ENCODE measurements at places on chromosomes 11 and 22.

DNA sequence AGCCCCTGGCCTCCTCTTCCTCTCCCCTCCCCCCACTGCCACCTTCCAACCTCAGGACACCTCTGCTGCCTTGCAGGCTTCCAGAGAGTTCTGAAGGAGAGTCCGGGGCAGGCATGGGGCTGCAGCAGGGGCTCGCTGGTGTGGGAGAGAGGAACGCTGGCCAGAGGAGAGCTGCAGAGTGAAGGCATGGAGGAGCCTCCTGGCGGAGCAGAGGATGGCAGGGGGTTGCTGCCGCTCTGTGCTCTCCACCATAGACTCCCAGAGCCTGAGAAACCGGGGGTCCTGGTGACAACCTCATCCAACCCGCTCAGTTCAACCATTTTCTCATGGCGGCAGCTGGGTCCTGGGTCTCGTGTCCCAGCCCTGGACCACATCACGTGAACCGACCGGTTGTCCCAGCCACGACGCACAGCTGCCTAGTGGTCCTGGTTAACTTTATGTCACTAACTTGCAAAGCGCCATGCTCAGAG is 17.5 kb downstream of the MRGPRG start:
- no peak for DNase-seq

GRCh38 chr11:46471943-46472661 is 80.5 kb upstream of the CHRM4 start:
- no peak for DNase-seq

- no peak for DNase-seq
Observed at GRCh38 chr11:22635689-22636088, 10.1 kb upstream of the FANCF start.

DNA sequence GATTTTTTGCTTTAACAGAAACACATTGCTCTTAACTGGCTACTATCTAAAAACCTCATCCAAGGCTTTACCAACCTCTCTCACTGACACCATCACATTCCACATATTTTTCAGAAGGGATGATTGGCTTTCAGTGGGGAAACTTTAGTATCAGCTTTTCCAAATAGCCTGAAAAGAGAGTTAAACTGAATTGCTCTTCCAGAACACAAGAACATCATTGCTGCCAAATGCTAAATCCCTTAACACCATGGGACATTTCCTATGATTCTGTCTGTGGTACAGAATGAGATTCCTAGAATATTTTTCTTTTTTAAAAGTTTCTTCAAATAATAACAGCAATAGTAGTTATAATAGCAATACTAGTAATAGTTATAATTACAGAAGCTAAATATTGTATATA is 45.4 kb downstream of the SOX6 start:
- DNase-seq, result no peak

GRCh38 chr22:50544746-50545253 is 899 bp upstream of the KLHDC7B start:
- DNase-seq, result no peak

- DNase-seq, result no peak
Observed at GRCh38 chr11:40188848-40189247, 1270.6 kb downstream of the LRRC4C start.

DNA sequence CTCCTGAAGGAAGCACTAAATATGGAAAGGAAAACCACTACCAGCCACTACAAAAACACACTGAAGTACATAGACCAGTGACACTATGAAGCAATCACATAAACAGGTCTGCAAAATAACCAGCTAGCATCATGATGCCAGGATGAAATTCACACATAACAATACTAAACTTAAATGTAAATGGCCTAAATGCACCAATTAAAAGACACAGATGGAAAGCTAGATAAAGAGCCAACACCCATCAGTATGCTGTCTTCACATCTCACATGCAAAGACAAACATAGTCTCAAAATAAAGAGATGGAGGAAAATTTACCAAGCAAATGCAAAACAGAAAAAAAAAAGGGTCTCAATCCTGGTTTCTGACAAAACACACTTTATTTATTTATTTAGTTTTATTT is 171.7 kb downstream of the TTC28 start:
- no peak for DNase-seq

GRCh38 chr22:46293577-46294260 is 3.0 kb upstream of the GTSE1 start:
- DNase-seq, result no peak

- no peak for DNase-seq
Observed at GRCh38 chr11:79525257-79525656, 84.4 kb upstream of the TENM4 start.

- no peak for DNase-seq
Observed at GRCh38 chr11:105456950-105457349, 152.9 kb upstream of the GRIA4 start.

GRCh38 chr22:49373801-49374226 is 453.9 kb downstream of the BRD1 start:
- no peak for DNase-seq

DNA sequence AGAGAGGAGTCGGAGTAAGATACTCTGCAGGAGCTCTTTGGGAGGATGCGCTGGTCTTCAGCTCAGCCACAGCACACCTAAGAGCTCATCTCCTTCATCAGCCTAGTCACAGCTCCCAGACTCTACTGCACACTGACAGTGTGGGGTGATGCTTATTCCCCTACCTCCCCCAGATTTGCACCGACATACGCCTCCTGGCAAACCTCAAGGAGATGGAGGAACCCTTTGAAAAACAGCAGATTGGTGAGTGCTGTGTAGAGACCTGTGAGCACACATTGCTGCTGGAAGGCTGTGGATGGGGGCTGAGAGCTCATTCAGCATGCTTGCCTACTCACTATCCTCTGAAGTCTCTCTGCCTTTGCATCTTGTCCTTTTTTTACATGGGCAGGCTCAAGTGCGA is 9.3 kb upstream of the SGSM3 start:
- no peak for DNase-seq

DNA sequence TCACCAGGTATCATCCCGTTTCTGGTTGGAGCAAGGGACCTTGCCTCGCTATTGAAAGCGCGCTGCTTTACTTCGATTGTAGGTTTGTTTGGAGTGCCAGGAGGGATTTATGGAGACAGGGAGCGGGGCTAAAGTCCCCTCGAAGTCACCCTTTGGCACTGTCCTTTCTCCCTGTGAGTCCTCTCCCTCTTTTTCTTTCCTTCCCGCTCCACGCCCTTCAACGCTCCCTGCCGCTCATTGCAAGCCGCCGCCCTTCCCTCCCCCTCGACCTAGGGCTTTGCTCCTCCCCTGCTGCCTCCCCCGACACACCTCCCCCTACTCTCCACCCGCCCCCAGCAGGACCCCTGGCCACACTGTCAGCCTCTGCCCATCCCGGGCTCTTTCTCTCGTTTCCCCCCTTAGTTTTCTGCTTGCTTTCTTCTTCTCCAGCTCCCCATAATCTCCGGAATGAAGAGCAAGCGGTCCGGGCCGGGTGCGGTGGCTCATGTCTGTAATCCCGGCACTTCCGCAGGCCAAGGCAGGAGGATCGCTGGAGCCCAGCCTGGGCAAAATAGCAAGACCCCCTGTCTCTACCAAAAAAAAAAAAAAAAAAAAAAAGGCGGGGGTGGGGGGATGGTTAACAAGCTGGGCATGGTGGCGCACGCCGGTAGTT is 41.0 kb downstream of the AHNAK start:
- DNase-seq, result no peak

- DNase-seq, result no peak
Observed at GRCh38 chr22:50528682-50529415, 963 bp downstream of the TYMP start.

DNA sequence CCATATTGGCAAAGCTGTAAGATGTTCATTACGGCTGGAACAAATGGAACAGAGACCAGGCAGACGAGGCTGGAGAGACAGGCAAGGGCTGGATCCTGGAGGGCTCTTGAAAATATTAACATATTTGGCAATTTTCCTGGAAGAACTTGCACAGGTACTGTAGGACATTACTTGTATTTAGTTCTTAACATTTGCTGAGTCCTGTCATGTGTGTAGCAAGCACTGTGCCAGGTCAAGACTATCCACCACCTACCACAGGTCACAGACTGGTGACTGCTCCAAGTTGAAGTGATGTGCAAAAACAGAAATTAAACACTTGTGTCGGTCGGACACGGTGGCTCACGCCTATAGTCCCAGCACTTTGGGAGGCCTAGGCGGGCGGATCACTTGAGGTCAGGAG is 58.7 kb upstream of the TNRC6B start:
- no peak for DNase-seq

GRCh38 chr11:100866453-100866852 is 179.4 kb downstream of the ARHGAP42 start:
- DNase-seq, result no peak

DNA sequence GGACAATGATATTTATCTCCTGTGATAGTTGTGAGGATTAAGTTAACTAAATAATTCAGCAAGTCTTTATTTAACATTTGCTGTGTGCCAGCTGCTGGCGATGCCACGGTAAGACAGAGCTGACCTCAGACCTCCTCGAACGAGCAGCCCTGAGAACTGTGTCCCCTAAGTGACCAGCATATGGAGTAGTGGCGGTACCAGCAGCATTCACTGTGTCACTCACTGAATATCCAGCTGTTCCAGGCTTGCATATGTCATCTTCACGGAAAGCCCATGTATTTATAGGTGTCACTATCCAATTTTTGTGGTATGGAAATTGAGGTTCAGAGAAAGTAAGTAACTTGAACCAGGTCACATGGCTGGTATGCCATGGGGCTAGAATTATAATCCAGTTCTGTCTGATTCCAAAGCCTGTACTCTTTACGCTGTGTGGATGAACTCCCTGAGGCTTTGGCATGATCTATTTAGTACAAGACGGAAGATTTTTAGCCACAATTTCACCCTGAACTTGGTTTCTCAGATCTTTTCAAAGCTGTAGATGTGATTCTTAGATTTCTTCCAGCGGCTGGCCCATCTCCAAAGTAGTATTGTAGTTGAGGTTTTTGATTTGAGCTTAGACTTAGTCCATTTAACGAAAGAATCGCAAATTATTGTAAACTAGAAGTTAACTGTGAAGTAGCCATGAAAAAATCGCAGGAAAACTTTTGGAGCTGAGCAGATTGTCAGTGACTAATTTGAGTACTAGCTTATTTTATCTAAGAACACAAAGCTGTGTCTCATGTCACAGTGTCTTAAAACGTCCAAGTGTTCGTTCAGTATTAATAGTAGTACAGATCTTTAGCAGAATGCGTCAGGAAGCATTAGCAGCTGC is 49.4 kb upstream of the MYO18B start:
- no peak for DNase-seq

DNA sequence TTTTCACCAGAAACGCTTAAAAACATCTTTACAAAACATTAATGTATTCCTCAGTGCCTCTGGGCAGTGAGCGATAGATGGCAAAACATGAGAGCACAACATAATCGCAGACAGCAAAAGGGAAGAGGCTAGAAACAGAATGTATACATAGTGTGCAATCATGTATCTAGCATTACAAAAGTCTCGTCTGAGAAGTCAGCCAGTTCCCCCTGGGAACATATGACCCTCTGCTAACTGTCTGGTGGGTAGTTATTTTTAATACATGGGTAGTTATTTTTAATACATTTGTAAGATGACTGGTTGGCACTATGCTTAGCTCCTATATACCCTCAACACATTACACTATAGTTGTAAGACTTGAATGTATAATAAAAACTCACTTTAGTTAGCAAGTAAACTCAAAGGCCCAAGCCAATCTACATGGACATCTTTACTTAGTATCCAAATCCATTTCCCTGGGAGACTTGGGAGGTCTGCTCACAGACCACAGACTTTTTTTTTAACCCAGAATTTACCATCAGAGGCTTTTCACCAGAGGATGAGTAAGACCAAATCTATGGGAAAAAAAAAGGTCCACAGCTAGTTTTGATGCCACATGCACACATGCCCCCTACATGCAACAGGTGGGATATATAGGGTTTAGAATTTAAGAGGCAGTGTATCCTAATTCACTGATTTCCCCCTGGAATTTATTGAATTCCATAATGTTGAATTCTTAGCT is 71.7 kb downstream of the AMBRA1 start:
- no peak for DNase-seq

DNA sequence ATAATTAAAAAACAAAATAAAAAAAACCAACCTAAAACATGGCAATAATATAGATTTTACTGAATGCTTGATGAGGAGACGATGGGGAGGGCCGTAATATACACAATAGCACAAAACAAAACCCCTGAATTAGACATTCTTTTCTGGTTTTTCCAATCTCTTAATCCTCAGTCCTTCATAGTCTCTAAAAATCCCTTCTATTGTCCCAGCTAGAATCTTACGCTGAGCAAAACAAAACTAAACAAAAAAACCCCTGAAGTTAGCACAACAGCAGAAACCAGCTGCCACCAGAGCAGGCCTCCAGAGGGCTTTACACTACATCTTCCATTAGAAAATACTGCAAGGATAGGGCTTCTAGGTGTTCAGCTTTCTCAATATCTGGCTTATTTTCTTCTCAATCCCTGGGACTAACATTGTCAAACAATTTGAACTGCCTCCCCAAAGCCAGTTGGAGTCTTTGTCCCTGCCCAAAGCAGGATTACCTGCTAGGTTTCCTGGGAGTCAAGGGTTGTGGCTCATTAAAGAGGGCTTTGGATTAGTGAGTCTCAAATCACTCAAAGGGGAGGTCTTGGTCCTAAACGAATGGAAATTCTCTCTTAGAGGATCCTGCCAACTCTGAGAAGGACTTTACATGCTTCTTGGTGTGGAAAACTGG is 2.1 kb upstream of the RNF26 start:
- no peak for DNase-seq

GRCh38 chr11:18650859-18651557 is 16.9 kb upstream of the SPTY2D1 start:
- no peak for DNase-seq

DNA sequence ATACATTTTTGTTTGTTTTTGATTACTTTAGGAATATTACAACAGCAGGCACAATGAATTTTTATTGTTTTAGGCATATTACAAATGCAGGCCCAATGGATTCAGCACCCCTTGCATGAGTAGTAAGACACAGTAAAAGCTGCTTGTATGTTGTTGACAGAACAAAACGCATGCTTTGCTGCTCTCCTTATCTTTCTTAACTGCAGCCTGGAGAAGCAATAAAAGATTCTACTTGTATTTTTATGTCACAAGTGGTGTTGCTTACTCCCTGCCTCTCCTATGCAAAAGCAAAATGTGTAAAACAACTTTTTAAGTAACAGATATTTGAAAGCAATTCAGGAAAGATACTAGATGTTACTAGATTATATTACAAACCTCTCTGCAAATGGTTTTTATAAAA is 73.9 kb downstream of the TRPC6 start:
- DNase-seq, result no peak

DNA sequence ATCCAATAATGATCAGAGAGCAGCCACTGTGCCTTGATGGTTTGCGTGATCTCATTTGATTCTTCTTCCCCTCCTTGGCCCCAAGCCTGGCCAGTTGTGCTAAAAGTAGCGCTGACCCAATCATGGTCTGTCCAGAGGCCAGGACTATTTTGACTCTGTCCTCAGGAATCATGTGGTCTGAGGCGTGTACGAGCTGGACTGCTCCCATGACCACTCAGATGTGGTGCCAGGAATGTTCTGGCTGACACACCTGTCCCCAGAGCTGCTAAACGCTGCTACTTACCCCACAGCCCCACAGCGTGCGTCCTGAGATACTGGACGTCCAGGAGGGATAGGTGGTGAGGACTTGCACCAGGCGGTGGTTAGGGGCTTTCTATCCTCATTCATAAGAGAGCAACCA is 70.5 kb downstream of the FEZ1 start:
- DNase-seq, result no peak

- no peak for DNase-seq
Observed at GRCh38 chr22:30806391-30806861, 111.8 kb downstream of the OSBP2 start.

All from T-cell (primary cell).